ENCODE measurements at places on chromosomes 5 and 9.

GRCh38 chr5:68378204-68378820 lies 162.8 kb downstream of the PIK3R1 start:
- no peak for DNase-seq

DNA sequence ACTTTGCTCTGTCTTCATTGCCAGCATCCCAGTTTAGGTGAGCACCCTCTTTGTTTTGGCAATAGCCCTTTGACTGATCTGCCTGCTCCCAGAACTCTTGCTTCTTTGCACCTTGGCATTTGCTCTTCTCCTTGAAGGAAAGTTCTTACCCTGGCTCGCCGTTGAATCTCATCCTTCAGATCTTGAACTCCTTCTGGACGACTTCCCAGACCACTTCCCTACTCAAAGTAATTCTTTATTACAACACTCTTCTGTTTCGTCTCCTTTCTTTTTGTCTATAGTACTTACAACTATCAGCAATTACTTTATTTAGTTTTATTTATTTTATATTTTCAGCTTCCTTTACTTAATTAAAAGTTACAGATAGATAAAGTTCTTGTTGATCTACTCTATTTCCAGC lies 1510.1 kb downstream of the MAT2B start:
- DNase-seq, result no peak

DNA sequence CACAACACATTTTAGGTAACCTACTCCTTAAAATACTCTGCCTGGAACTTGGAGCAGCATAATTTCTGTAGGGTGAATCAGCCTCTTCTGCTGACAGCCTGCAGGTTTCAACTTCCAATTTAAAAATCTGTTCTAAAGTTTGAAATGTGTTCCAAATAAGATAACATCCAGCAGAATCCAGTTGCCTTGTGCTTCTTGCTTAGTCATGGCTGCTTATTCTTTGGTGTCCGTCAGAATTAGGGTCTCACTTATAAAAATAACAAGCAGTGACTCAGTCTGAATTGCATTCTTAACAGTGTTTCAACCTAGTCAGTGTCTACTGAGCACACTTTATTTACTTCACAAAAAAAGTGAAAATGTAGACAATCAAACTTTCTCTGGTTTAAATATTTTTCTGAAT lies 3.7 kb downstream of the CDH6 start:
- DNase-seq, result no peak

DNA sequence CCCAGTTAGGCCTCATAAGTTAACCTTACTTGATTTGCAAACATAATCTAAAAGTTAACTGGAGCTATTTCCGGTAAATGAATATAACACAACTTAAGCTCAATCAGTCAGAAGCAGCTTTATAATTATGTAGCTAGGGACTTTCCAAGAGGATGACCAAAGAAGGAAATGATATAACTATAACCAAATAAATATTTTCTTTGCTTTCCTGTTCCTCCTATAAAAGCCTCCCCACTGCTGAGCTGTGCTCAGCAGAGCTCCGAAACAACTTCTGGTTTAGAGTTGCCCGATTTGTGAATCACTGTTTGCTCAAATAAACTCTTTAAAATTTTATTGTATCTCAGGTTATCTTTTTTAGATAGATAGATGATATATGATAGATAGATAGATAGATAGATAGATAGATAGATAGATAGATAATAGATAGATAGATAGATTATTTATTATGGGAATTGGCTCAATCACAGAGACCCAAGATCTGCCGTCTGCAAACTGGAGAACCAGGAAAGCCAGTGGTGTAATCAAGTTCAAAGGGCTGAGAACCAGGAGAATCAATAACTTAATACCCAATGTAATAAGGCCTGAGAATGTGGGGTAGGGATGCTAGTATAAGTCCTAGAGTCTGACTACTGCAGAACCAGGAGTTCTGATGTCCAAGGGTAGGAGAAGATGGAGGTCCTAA lies 19.3 kb upstream of the TMEM161B start:
- no peak for DNase-seq

- no peak for DNase-seq
These were observed 11.7 kb downstream of the MAP3K1 start for GRCh38 chr5:56827049-56827448.

- DNase-seq, result no peak
These were observed 81.5 kb upstream of the NIPAL4 start for GRCh38 chr5:157378509-157378908.

- DNase-seq, result no peak
These were observed 609.9 kb upstream of the ACO1 start for GRCh38 chr9:31774571-31774970.

DNA sequence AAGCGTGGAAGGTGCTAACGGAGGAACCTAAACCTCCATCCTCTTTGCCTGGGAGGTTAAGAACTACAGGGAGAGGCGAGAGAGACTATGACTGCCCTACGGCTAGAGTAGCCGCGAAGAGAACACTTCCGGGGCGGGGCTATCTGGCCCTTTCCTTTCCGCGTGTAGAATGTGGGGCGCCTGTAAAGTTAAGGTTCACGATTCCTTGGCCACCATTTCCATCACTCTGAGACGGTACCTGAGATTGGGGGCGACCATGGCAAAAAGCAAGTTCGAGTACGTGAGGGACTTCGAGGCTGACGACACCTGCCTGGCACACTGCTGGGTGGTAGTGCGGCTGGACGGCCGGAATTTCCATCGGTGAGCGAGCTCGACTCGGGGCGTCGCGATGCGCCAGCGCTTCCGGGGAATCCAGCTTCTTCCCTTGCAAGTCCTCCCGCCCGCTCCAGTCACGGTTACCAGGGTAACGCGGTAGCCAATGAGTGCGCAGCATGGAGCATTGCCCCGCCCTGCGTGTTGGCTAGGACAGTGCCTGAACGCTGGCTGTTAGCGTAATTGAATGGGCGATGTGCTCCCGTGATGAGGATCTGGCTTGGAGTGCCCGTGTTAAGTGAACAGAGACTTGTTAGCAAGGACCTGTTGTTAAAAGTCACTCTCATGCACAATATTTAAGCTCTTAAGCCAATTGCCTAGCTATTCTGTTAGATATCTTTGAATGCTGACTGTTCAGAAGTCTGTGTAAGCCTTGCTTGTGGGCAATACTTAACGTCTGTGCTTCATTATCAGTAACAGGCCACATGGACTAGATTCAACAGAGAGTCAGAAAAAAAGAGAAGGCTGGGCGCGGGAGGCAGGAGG lies at the start of gene THG1L:
TSS of gene THG1L (plus strand) at position 149 of the 858 bp plus-strand sequence. CDS start at position 170, 21 bp downstream.
- peak; percentile 95 for DNase-seq

DNA sequence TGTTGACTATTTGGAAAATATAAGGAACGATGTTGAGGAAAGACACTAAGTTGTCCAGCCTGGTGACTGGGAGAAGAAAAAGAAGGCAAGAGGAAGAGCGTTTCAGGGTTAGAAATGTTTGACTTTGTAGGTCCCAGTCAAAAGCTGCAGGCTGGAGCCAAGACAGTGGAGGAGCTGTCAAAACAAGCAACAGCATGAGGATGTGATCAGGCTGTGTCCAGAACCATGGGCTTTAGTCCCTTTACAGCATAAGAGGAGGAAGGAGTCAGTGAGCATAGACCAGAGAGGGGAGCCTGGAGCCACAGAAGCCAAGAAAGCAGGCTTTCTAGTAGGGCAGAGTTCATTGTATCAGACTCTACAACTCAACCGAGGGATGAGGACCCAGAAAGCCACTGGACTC lies 658.5 kb downstream of the BNC2 start:
- DNase-seq, result no peak

DNA sequence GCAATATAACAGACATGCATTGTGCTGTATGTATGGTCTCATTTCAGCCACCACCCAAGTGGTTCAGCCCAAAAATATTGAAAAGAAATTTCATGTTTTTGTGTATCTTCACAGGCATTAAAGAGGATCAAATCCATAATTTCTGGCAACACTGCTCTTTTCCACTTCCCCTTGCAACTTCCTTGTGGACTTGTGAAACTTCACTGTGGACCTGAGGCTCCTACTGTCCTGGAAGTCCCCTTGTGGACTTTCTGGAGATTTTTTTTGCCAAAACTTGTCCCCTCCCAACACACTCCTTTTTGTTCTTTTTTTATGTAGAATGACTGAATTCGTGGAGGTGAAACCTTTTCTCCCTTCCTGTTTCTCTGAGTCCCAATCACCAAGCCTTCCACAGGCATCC lies 14.3 kb downstream of the OTULINL start:
- no peak for DNase-seq

GRCh38 chr9:96524045-96524444 lies 74.1 kb downstream of the HABP4 start:
- DNase-seq, result no peak

- DNase-seq, result no peak
These were observed 9.9 kb downstream of the REEP2 start for GRCh38 chr5:138448481-138449398.

GRCh38 chr9:113678119-113678858 lies 197.8 kb upstream of the ZNF618 start:
- DNase-seq, result no peak

GRCh38 chr9:5336688-5337087 lies 3.0 kb downstream of the RLN1 start:
- DNase-seq, result no peak

DNA sequence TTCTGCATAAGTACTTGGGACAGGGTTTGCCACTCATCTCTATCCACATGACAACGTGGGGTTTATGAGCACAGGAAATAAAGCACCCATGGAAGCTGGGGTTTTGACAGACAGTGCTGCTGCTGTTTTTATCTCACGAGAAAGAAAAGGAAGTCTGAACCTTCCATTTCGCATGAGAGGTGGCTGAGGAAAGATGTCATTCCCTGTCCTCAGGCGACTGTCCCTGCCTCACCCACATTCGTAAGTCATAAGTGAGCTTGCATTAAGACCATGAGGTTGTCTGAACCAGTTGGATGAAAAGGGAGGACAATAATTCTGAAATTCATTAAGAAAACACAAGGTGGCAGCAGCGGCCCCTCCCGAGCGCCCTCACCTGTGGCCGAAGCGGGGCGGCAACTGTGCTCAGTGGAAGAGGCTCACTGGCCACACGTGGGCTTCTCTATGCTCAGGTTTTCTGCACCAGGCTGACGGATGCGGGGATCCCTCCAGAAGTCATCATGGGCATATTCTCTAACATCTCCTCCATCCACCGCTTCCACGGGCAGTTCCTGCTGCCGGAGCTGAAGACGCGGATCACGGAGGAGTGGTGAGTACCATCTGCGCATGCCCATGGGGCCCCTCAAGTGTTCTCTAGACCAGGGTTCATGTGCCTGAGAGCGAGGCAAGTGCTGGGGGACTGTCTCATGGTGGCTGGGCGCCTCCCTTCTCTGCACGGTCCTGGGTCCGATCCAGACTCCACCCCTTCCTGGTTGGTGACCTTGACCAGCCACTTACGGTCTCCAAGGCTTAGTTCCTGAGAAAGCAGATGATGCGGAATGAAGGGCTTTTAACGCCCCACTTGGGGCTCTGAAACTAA lies 54.7 kb upstream of the SUSD3 start:
- peak; percentile 38 for DNase-seq

DNA sequence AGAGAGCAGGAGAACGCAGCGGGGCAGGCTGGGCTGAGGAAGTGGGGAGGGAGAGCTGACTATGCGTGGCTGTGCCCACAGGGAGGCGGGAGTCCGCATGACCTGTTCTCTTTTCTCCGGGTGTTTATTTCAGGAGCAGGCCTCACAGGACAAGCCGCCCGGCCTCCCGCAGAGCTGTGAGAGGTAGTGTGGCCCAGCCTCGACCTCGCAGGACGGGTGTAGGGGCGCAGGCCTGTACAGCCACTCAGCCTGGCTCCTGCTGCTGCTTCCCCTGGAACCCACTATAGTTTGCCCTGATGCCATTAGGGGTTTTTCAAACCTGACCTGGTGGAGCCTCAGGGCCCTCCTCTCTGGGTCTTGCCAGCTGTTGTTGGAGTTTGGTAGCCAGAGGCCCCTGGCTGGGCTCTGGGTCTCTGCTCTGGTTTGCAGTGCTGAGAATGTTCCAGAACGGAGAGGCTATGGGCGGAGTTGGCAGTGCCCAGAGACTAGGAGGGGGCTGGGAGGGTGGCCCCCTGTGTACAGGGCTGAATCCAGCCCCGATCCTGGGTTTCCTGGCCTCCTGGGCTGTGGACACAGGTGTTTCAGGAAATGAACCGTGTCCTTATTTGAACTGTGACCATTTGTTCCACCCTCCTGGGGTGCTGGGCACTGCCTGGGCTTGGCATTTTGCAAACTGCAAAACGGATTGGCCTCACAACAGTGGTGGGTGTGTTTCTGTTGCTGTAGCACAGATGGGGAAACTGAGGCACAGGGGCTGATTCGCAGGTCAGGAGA lies 78.8 kb downstream of the WNK2 start:
- no peak for DNase-seq

DNA sequence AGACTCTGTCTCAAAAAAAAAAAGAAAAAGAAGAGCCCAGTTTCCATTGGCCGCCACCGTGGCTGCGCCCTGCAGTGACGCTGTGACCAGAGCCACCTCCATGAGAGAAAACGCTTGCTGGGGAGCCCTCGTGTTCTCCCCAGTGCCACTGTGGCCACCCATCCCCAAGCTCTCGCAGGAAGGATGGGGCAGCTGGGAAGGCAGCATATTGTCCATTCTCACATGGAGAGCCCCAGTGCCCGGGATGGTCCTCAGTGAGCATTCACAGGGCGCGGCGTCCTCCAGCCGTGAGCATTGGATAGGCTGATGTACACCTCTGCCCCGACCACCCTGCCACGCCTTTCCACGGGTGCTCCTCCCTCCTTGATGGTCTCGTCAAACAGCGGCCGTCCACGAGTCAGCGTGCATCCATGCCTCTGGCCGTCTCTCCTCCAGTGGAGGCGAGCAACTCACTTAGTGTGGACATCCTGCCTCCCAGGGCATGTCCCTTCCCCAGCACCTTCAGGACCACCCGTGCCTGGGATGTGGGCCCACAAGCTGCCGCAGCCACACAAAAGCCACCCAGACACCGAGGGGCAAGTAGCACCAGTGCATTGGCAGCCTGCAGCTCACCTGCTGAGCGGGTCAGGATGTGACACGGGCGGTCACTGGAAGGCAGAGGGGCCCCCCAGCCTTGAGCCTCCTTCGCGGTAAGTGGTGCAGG lies 23.4 kb upstream of the SLC6A19 start:
- DNase-seq, result no peak

DNA sequence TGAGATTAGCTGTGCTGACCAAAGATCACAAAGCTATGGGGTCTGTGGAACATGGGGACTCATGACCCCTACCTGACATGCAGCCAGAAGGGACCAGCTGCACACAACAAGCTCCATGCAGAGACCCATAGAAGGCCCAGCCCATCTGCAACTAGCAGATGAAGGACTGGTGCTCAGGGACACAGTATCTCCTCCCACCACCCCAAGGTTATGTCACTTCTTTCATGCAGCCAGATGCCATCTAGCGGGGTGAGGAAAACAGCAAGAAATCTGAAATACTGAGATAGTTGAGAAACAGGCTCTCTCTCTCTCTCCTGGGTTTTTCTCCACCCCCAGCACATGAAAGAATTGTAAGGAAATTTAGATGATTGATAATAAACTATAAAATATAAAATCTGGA lies 161.3 kb upstream of the DAPK1 start:
- DNase-seq, result no peak

- DNase-seq, result no peak
These were observed 15.7 kb upstream of the SH3RF2 start for GRCh38 chr5:145920542-145921210.

GRCh38 chr9:20553558-20554149 lies 68.6 kb downstream of the MLLT3 start:
- DNase-seq, result no peak

- no peak for DNase-seq
These were observed 236.3 kb upstream of the SEMA6A start for GRCh38 chr5:116810951-116811350.

GRCh38 chr5:173830421-173830820 lies 57.7 kb upstream of the CPEB4 start:
- no peak for DNase-seq
